ENCODE measurements at places on chromosomes 5 and 9. TPM values are rescaled to one million over a fixed set of nuclear protein-coding genes. Genes with fewer than 3 reads are reported as not detected.

Gene PTPDC1
- 10.8 TPM for total RNA-seq

Gene SHISAL2B
- total RNA-seq = not detected

Gene OTULIN
- total RNA-seq = 26.2 TPM

Gene EGFLAM
- total RNA-seq = 0.08 TPM

Gene SPATA6L
- 1.2 TPM for total RNA-seq

Gene LCN6
- not detected for total RNA-seq

Gene ZNF618
- 5.8 TPM for total RNA-seq

Gene HTR4
- not detected for total RNA-seq

Gene SLC6A19
- total RNA-seq = not detected

Gene ITGA2
- total RNA-seq = 171 TPM
